ENCODE measurements at places on chromosomes 16 and 17.

- DNase-seq, result no peak
Observed at GRCh38 chr16:11783319-11784037, 13.6 kb downstream of the ZC3H7A start.

DNA sequence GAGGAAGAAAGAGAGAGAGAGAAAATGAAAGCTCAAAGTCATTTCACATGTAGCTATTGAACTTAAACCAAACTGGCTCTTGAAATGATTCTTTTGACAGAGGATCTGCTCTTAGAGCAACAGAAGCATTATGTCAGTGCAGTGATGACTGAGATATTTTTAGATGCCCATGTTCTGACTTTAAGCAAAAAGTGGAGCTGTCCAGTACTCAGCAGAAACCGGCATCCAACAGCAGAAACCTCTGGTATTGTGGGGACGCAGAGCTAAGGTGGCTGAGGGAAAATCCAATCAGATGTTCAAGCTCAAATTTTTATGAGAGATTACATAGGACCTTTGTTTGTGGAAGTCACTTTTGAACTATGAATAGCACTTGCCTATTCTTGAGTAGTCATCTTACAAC lies 69.8 kb upstream of the ANKFN1 start:
- DNase-seq, result no peak

- DNase-seq, result no peak
Observed at GRCh38 chr17:37740915-37741314, 3.9 kb downstream of the HNF1B start.

GRCh38 chr16:88617268-88618031 lies 20.9 kb upstream of the IL17C start:
- no peak for DNase-seq

DNA sequence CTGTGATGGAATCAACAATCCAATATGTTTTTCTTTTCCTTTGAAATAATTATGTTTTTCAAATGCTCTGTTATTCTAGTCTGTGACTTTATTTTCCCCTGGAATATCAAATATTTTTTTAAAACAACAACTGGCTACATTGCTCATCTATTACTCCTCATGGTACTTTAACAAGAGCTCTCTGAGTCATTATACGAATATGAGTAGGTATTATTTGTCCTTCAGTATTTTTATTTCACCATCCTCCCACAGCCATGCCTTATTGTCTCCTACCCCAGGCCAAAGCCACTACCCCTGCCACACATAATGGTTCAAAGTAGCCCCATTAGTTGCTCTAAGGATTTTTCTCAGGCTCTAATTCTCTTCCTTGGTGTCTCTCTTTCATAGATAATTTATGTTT lies 1572.3 kb downstream of the CDH8 start:
- no peak for DNase-seq

DNA sequence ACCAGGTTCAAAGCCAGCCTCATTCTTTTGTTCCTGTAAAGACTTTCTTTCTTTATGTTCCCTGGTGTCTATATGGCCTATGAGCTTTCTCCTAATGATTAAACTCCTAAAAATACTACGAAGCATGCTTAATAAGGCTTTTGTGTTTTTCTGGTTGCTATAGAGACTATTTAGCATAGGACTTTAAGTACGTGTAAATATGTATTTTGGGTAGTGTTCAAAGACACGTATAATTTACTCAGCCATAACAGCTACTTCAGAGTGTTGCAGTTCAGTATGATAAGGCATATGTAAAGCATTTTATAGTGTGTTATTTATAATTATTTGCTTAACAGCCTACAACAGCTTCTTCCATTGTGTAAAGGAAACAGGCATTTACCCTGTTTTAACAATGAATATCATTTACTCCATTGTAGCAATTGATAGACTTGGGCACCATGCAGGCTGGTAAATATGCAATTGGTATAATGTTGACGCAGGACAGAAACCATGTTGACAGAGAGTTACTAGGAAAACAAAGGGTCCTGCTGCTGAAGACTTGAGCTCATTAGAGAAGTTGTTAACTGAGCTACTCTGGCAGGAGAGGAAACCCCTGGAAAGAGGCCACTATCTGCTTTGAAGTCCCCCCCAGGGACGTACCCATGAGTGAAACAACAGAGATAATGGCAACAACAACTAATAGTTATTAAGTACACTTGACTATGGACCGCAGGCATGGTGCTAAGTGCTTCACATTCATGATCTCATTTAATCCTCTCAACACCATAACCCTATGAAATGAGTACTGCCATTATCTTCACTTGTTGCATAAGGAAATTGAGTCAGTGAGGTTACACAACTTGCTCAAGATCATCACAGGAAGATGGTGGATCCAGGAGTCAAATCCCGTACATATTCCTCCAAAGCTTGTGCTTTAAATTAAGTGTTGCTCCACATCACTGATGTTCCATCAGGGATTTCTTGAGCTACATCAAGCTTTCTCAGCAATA lies 342.2 kb upstream of the DYNLRB2 start:
- DNase-seq, result no peak

- no peak for DNase-seq
Observed at GRCh38 chr17:2368359-2368758, 31.1 kb downstream of the SGSM2 start.

GRCh38 chr16:2586901-2587480 lies 49.2 kb downstream of the PDPK1 start:
- DNase-seq, result no peak

DNA sequence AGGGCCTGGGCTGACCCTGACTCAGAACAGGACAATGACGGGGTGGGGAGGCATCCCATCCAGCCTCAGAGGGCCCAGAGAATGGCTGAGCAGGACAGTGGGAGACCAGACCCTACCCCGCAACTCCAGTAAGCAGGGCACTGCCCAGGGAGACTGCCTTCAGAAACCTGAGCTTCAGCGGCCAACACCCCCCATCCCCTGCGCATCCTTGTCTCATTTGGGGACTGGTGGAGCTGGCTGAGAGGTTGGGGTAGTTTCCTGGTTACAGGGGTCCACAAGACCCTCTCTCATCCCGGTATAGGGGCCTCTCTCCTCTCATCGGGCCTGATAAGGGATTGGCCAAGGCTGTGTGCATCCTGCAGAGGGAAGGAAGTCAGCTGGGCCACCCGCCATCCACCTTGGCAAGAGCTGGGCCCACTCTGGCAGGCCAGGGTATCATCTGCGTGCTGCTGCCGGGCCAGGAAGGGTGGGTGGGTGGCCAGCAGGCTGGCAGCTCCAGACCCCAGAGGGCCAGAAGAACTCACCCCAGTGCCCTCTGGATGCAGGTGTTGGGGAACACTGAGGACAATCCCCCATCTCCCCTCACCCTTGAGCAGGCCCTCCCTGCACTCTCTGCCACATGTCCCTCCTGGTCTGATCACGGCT lies 229.1 kb downstream of the KATNIP start:
- peak; percentile 54 for DNase-seq

DNA sequence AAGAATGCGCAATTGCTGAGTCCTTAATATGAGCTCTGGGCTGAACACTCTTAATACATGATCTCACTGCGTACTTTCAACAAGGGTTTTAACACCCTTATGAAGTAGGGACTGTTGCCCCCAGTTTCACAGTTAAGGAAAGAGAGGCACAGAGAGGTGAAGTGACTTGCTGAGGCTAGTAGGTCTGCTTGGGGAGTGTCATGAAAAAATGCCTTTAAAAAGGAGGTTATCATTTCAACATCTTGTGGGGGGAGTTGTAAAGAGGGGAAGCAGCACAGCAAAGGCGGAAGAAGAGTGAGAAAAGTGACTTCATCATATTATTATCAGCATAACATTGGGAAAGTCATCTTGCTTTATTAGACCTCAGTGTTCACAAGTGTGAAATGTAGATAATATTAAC lies 2.1 kb downstream of the CCL4L2 start:
- no peak for DNase-seq

DNA sequence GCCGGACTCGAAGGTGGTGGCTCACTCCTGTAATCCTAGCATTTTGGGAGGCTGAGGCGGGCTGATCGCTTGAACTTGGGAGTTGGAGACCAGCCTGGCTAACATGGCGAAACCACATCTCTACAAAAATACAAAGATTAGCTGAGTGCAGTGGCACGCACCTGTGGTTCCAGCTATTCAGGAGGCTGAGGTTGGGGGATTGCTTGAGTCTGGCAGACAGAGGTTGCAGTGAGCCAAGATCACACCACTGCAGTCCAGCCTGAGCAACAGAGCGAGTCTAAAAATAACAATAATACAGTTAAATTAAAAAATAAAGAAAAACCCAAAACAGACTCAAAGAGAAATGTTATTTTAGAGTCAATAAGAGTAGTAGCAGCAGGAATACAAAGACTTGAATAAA lies 29.7 kb upstream of the ABCA5 start:
- DNase-seq, result no peak

DNA sequence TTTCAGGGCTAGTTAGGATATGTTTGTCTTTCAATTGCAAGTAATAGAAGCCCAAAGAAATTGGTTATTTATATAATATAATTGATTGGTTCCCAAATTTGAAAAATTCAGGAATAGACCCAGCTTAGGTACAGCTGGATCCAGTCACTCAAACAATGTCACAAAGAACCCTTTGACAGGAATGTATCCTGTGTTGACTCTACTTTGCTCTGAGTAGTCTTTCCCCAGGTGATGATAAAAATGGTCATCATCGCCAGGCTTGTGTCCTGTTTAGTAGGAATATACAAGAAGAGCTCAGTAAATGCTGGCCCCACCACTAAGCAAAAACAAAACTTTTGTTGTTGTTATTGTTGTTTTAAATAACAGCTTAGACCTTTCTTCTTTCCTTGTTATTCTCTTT lies 35.0 kb downstream of the MAPT start:
- DNase-seq, result no peak

DNA sequence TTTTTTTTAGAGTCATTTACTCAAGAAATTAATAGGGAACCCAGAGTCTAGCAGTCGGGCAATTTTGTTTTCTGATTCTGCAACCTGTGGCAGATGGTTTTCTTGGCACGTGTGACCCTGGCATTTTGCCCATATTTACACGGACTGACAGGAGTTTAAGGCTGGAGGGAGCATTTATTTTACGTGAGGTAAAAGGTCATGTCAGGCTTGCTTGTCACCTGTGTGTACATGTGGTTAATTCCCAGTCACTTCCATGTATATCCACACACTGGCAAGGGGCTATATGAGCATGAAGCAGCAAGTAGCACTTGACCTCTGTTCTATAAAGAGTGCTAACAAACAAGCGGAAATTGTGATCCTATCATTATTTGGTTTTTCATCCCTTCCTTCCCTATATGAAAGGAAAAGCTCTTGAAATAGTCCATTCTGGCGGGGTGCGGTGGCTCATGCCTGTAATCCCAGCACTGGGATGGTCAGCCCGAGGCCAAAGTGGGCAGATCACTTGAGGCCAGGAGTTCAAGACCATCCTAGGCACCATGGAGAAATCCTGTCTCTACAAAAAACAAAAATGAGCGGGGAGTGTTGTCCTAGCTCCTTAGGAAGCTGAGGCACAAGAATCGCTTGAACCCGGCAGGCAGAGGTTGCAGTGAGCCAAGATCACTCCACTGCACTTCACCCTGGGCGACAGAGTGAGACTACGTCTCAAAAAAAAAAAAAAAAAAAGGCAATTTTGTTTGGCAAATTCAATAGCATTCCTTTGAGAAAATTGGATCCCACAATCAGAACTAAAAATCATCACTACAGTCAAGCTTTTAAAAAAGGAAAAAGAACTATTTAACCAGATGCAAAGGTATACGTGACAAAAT lies 2.1 kb downstream of the SPAG9 start:
- peak; percentile 79 for DNase-seq

- peak; percentile 51 for DNase-seq
Observed at GRCh38 chr16:58027161-58027915, 1.8 kb downstream of the MMP15 start.

DNA sequence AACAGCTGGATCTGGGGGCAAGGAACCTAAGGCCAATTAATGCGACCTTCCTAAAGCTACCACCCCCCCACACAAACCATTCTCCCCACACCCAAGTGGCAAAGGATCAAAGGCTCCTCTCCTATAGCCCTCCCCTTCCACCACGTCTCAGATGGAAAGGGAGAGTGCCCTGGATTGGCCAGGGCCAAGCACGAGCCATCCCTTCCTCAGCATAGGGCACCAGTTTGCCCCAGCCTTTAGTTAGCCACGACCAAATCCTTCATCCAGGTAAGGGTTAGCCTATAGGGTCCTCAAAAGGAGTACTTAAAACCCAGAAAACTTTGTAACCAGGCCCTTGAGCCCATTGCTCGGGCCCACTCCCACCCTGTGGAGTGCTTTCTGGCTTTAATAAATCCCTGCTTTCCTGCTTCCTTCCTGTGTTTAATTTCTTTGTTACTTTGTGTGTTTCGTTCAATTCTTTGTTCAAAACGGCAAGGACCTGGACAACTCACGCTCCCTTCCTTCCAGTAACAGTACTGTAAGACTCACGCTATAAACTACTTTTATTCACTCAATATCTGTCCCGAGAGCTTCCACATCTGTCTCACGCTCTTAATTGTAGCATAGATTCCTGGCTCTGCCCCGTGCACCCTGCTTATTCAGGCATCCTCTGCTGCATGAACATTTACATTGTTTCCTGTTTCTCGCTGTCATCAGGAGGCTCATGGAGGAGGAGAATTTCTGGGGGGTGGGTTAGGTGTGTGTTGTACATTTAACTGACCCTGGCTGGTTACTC lies 62.3 kb downstream of the TNFRSF13B start:
- no peak for DNase-seq

- peak; percentile 70 for DNase-seq
Observed at GRCh38 chr17:7021993-7022778, 664 bp upstream of the BCL6B start.

- DNase-seq, result no peak
Observed at GRCh38 chr17:72989074-72989610, 103.3 kb downstream of the SLC39A11 start.

- no peak for DNase-seq
Observed at GRCh38 chr17:71335212-71335611, 785.6 kb upstream of the SOX9 start.

DNA sequence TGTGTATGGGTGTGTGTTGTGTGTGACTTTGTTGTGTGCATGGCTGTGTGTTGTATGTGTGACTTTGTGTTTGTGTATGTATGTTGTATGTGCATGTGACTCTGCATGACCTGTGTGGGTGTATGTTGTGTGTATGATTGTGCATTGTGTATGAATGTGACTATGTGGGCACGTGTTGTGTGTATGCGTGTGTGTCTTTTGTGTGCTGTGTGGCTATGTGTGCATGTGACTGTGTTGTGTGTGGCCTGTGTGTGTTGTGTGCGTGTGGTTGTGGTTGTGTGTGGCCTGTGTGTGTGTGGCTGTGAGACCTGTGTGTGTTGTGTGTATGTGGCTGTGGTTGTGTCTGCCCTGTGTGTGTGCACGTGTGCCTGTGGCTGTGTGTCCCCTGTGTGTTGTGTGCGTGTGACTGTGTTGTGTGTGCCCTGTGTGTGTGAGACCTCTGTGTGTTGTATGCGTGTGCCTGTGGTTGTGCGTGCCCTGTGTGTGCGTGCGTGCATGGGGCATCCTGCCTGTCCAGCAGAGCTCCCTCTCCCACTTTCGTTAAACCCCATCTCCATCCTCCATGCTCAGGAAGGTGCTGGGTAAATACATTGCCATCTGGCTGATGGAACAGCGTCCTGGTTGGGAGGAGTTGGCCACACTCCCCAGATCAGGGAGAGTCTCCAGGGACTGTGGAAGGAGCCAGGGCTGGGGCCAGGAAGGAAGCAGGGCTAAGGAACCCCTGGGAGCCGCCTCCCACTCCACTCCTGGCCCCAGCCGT lies 90.1 kb upstream of the GSE1 start:
- peak; percentile 42 for DNase-seq

Data from cerebellar cortex (tissue), 1 donor.